IMR-90 (cell line): ENCODE measurements at places on chromosomes 5 and 9.

GRCh38 chr5:161001604-161002003 is 149.6 kb upstream of the ATP10B start:
- no peak overlapping the region for H3K27ac ChIP-seq
- no peak for DNase-seq
- H3K4me1 ChIP-seq: no peaks in the 10 kb centered on the region
- H3K27me3 ChIP-seq: no peaks in the 10 kb centered on the region
- no peaks in the 10 kb centered on the region for H3K36me3 ChIP-seq
- no peak overlapping the region for H3K4me3 ChIP-seq

DNA sequence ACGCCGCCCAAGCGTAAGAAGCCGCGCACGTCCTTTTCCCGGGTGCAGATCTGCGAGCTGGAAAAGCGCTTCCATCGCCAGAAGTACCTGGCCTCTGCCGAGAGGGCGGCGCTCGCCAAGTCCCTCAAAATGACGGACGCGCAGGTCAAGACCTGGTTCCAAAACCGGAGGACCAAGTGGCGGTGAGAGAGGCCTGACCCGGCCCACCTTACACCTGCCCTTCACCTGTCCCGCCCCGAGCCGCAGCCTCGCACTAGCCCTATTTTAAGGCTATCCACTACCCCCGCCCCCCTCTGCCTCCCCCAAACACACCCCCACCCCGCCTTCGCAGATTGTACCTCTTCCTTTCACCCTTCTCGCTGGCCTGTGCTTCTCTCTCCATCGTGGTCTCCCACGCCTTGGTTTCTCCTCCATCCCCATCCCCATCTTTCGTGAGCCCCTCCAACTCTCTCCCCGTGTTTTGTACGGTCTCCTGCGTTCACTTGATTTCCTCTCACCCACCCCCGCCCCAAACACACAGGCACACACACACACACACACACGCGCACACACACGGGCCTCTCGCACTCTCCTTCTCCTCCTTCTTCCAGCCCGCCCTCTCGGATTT is 1.3 kb downstream of the TLX3 start:
- no peak overlapping the region for H3K4me3 ChIP-seq
- H3K27ac ChIP-seq: no peak overlapping the region
- H3K27me3 ChIP-seq: peaks cover 98% of the 10 kb centered on the region
- H3K36me3 ChIP-seq: no peaks in the 10 kb centered on the region
- no peak for DNase-seq
- H3K4me1 ChIP-seq: peaks cover 3% of the 10 kb centered on the region; the same call in 1 of the 2 replicates

GRCh38 chr5:2752821-2753439 is 1.5 kb upstream of the IRX2 start:
- peaks cover 50% of the 10 kb centered on the region for H3K27me3 ChIP-seq
- no peak overlapping the region for H3K4me3 ChIP-seq
- H3K36me3 ChIP-seq: no peaks in the 10 kb centered on the region
- H3K27ac ChIP-seq: no peak overlapping the region

DNA sequence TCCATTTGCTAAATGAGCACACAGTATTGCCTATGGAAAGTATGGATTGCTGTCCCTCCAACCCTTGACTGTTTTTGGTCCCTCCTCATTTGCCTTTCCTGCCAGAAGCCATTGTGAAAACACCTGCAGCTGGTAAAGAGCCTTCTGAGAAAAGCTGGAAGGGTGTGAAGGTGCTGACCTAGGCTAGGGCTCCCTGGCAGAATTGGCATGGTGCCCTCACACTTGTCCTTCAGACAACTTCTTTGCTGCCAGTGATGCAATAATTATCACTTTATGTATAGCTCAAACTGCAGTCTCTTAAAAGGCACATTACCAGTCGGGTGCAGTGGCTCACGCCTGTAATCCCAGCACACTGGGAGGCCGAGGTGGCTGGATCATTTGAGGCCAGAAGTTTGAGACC is 4.2 kb downstream of the TXNDC15 start:
- no peak overlapping the region for H3K4me3 ChIP-seq
- peaks cover 3% of the 10 kb centered on the region for H3K36me3 ChIP-seq
- H3K27ac ChIP-seq: no peak overlapping the region
- H3K27me3 ChIP-seq: no peaks in the 10 kb centered on the region
- DNase-seq: no peak

GRCh38 chr9:98634685-98635336 is 73.9 kb downstream of the GABBR2 start:
- no peak overlapping the region for H3K27ac ChIP-seq
- no peak overlapping the region for H3K4me3 ChIP-seq
- no peaks in the 10 kb centered on the region for H3K27me3 ChIP-seq
- no peaks in the 10 kb centered on the region for H3K36me3 ChIP-seq
- peaks cover 2% of the 10 kb centered on the region; the same call in 1 of the 2 replicates for H3K4me1 ChIP-seq

- H3K36me3 ChIP-seq: no peaks in the 10 kb centered on the region
- H3K27me3 ChIP-seq: no peaks in the 10 kb centered on the region
- no peak overlapping the region for H3K27ac ChIP-seq
- peaks cover 8% of the 10 kb centered on the region for H3K4me1 ChIP-seq
Measured at GRCh38 chr9:105257809-105258208, 13.4 kb downstream of the SLC44A1 start.

- peaks cover 41% of the 10 kb centered on the region for H3K27me3 ChIP-seq
- DNase-seq: no peak
- H3K4me1 ChIP-seq: no peaks in the 10 kb centered on the region
Measured at GRCh38 chr5:149656576-149657182, 73.4 kb upstream of the PPARGC1B start.

DNA sequence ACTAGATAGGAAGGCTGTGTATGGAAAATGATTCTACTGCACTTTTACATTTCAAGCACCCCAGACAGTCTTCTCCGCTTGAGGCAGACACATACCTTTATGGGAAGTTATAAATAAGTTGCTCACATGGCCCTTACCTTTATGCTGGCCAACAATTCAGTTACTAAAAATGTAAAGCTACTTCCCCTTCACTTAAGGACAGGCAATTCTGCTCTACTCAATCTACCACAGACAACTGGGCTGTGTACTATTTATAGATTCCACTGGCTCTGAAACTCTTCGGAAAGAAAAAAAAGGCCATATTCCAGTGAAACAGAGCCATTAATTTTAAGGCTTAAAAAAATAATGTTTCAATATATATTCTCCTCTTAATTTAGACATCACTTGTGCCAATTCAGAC is 59.4 kb downstream of the ELAVL2 start:
- H3K27ac ChIP-seq: no peak overlapping the region
- no peaks in the 10 kb centered on the region for H3K27me3 ChIP-seq
- DNase-seq: no peak
- H3K36me3 ChIP-seq: no peaks in the 10 kb centered on the region

- H3K27me3 ChIP-seq: no peaks in the 10 kb centered on the region
- DNase-seq: peak; percentile 96
- no peak overlapping the region for H3K4me3 ChIP-seq
- peaks cover 7% of the 10 kb centered on the region for H3K4me1 ChIP-seq
Measured at GRCh38 chr5:42944989-42945388, 95.1 kb downstream of the ANXA2R start.

GRCh38 chr5:68652534-68652965 is 437.0 kb downstream of the PIK3R1 start:
- no peaks in the 10 kb centered on the region for H3K27me3 ChIP-seq
- H3K4me3 ChIP-seq: no peak overlapping the region
- no peaks in the 10 kb centered on the region for H3K36me3 ChIP-seq
- H3K27ac ChIP-seq: no peak overlapping the region

DNA sequence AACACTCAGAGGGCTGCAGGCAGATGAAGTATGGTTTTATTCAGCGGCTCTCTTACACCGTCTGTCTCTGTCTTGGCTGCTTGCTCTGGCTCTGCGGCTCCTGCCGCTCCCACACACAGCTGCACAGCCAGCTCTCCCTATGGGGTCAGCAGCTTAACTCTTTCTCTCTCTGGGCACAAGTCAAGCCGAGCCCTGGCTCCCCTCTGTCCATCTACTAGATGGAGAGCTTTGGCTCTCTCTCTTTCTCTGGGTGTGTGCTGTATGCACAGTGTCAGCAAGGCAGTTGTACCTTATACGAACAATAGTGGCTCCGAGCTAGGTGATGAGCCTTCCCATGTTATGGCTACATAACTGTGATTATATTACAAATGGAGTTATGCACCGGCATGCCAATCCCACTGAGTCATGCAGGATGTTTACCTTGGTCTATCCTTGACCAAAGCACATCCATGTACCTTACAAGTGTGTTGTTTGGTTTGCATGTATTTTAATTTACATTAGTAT is 19.3 kb upstream of the PPP2CA start:
- no peaks in the 10 kb centered on the region for H3K36me3 ChIP-seq
- peak overlapping the region; percentile 27; the same call in 1 of the 2 replicates for H3K4me3 ChIP-seq
- peaks cover 25% of the 10 kb centered on the region for H3K4me1 ChIP-seq
- no peaks in the 10 kb centered on the region for H3K27me3 ChIP-seq
- H3K27ac ChIP-seq: peak overlapping the region; percentile 76

- no peak for DNase-seq
- 0 out of 2 replicates have a peak, but pooled peaks cover 2% of the 10 kb centered on the region for H3K36me3 ChIP-seq
- H3K27ac ChIP-seq: no peak overlapping the region
Measured at GRCh38 chr5:111132731-111133435, 40.7 kb downstream of the WDR36 start.

DNA sequence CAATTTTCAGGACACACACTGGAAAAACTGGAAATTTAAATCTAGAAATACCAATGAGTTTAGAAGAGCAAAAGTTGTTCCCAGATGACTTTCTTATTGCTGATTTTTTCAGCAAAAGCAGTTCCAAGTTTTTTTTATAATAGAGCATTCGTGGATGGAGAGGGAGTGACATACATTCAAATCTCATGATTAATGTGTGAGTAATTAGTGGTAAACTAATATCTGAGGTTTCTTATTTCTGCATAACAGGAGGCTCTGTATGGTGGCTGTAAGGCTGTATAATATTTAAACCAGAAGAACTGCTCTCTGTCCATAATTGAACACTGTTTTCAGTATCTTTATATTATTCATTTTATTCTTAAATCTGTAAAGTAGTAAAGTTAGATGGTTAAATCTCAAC is 25.8 kb downstream of the LYSMD3 start:
- H3K4me3 ChIP-seq: no peak overlapping the region
- H3K27ac ChIP-seq: no peak overlapping the region
- H3K4me1 ChIP-seq: no peaks in the 10 kb centered on the region
- no peaks in the 10 kb centered on the region for H3K36me3 ChIP-seq
- H3K27me3 ChIP-seq: no peaks in the 10 kb centered on the region
- no peak for DNase-seq

GRCh38 chr5:88298425-88298824 is 29.8 kb upstream of the TMEM161B start:
- H3K27ac ChIP-seq: no peak overlapping the region
- H3K36me3 ChIP-seq: no peaks in the 10 kb centered on the region
- H3K4me3 ChIP-seq: no peak overlapping the region

DNA sequence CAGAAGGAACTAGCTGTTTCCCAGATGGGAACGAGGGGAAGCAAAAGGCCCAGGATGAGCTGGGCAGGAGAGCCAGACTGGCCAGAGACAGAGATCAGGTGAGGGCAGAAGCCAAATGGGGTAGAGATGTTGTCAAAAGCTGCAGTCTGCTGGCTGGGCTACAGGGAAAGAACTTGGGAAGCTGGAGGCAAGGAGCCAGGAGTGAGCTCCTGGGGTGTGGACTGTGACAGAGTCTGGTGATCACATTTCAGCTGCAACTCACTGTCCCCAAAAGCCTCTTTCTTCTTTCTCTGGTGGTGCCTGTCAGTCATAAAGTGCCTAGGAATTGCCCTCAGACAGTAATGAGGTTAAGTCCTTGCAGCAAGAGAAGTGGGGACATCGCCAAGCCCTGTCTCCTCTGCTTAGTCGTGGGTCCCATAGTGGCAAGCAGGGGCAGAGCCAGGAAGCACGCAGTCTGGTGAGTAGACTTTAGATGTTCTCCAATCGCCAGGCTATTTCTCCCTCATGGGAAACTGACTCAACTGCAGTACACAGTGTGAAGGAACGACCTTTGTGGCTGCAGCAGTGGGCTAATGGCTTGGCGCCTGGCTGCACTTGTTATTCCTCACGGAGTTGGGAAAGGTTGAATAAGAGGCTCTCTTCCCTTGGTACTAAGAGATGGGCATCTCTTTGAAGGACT is 2.5 kb upstream of the FSD1L start:
- H3K4me3 ChIP-seq: no peak overlapping the region
- H3K36me3 ChIP-seq: no peaks in the 10 kb centered on the region
- DNase-seq: peak; percentile 35
- no peaks in the 10 kb centered on the region for H3K27me3 ChIP-seq

DNA sequence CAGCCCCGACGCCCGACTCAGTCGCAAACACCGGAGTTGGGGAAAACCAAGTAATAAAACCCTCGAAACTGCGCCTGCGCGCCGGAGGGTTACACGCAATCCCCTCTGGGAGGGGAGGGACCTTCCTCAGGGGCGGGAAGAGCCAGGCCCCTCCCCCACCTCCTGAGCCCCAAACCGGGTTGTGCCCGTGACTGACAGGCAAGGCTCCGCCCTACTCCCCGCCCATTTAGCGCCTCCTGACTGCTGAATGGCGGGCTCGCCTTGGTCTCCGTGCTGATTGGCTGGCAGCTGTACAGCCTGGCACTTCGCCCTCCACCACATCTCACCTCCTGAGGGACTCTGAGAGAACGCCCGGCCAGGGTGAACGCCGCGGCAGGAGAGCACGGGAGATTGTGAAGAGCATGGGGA is at the start of gene PRDM9:
Gene PRDM9 (plus strand): TSS at position 332 of the 408 bp plus-strand sequence. CDS start 1,425 bp downstream, outside the sequence.
- H3K36me3 ChIP-seq: no peaks in the 10 kb centered on the region
- H3K27me3 ChIP-seq: no peaks in the 10 kb centered on the region
- H3K4me1 ChIP-seq: no peaks in the 10 kb centered on the region
- DNase-seq: no peak

- H3K4me1 ChIP-seq: peaks cover 4% of the 10 kb centered on the region
- H3K36me3 ChIP-seq: 0 out of 2 replicates have a peak, but pooled peaks cover 1% of the 10 kb centered on the region
- no peaks in the 10 kb centered on the region for H3K27me3 ChIP-seq
- no peak overlapping the region for H3K27ac ChIP-seq
- peak; percentile 48 for DNase-seq
Measured at GRCh38 chr5:121974261-121974660, 12.5 kb downstream of the SRFBP1 start.

GRCh38 chr9:87278971-87279733 is 218.5 kb upstream of the DAPK1 start:
- H3K27ac ChIP-seq: peak overlapping the region; percentile 70; the same call in 1 of the 2 replicates
- DNase-seq: peak; percentile 37
- H3K4me1 ChIP-seq: peaks cover 34% of the 10 kb centered on the region
- H3K4me3 ChIP-seq: no peak overlapping the region

- no peak overlapping the region for H3K27ac ChIP-seq
- H3K4me1 ChIP-seq: peaks cover 2% of the 10 kb centered on the region
- no peak overlapping the region for H3K4me3 ChIP-seq
- peak; percentile 43 for DNase-seq
- H3K27me3 ChIP-seq: no peaks in the 10 kb centered on the region
- no peaks in the 10 kb centered on the region for H3K36me3 ChIP-seq
Measured at GRCh38 chr9:115395511-115396021, 277.6 kb upstream of the TNC start.

- DNase-seq: peak; percentile 82
- H3K4me3 ChIP-seq: no peak overlapping the region
- no peak overlapping the region for H3K27ac ChIP-seq
Measured at GRCh38 chr9:81871695-81872094, 56.5 kb upstream of the SPATA31D4 start.

DNA sequence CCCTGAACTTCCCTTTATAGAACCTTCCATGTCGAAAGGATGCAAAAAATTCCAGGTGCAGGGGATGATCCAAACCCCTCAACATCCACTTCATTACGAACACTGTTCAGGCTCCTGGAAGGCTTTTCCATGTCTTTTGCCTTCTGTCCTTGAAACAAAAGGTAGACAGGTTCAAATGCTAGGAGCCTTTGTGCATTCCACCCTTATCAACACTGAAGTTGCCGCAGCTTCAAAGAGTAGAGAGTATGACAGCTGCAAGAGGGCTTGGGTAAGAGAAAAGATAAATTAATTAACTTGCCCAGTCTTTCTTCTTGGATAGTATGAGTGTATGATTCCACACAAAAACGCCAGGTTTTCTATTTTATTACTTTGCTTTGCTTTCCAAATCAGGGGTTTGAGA is 269.1 kb upstream of the MSX2 start:
- no peak overlapping the region for H3K4me3 ChIP-seq
- no peaks in the 10 kb centered on the region for H3K36me3 ChIP-seq
- peaks cover 4% of the 10 kb centered on the region for H3K27me3 ChIP-seq
- DNase-seq: no peak
